NCI-H2227 treated with DMSO at 0.1 percent for 48 hours (cell line): ENCODE measurements at places on chromosomes 3 and 15.

- no peak for DNase-seq
Observed at GRCh38 chr15:72961346-72961745, 90.9 kb upstream of the NEO1 start.

GRCh38 chr3:17577796-17578520 lies 164.5 kb downstream of the TBC1D5 start:
- DNase-seq, result no peak

DNA sequence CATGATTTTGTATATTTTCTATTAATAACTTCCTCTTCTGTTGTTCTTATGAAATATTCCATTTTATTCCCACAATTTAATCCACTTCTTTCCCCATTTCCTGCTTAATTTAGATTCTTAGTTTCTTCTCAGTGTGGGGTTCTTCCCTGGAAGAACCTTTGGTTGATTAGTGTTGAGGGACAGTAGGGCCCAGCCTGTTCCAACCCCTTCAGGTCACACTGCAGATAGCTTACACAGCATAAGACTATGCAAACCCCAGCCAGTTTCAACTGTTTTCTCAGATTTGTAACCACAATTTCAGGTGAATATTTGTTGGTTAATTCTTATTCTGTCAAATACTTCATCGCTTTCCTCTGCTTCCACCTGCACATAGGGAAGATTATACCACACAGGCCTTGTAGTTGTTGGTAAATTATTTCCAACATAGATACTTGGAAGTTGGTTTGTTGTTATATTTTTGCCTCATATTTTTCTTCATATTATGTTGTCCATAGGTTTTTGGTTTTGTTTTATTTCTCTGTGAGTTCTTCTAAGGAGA lies 34.7 kb downstream of the AADACL2 start:
- no peak for DNase-seq

- no peak for DNase-seq
Observed at GRCh38 chr15:50109076-50109987, 9.7 kb downstream of the ATP8B4 start.

DNA sequence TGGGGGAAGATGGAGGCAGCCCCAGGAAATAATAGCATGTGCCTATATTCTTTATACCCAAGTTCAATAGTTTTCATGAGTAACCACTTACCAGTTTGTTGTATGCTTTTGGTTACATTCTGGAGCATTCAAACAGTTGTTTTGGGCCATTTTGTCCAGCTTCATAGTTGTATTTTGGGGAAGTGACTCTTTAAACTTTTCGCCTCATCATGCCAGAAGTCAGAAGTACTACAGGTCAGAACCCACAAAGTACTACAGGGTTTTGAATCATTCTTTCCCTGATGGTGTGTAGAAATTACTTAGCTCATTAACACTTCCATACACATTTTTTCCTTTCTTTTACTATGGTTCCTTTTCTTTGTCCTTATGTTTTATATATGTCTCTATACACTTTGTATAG lies 210.6 kb downstream of the ARPP21 start:
- DNase-seq, result no peak

DNA sequence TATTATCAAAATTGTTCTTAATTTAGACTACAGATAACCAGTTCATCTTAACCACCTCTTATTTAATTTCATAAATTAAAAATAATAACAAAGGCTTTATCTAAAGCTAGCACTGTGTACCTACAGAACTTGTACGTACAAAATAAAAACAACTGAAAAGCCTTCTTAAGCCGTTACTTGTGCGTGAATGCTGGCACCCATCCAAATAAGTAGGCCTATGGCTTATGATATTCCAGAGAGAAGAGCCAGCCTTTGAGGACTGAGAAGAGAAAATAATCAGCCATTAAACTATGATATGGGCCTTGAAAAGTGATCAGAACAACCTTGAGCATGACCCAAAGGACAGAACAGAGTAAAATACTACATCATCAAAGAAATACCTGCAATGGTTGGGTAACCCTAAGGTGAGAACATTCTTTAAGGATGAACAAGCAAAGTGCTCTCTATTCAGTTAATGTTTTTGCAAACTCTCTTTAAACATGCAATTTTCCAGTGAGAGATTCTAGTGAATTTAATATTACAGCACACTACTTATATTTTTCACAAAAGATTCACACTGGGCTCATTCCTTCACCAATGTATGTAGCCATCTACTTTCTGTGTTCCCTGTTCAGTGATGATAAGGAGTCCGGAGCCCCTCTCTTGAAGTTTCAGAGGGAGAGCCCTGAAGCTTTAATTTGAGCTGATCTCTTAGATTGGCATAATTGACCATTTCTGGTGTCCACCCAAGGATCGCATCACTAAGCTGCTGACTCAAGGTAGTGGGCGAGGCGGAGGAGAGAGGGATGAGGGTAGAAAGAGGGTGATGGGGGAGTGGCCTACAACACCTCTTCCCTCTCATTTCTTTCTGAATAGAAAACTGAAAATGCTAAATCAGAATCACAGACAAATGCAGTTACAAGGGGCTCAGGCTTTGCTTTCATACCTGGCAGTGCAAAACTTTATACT lies 7.7 kb upstream of the ACTC1 start:
- no peak for DNase-seq

GRCh38 chr3:30448450-30449289 lies 157.7 kb upstream of the TGFBR2 start:
- DNase-seq, result no peak

DNA sequence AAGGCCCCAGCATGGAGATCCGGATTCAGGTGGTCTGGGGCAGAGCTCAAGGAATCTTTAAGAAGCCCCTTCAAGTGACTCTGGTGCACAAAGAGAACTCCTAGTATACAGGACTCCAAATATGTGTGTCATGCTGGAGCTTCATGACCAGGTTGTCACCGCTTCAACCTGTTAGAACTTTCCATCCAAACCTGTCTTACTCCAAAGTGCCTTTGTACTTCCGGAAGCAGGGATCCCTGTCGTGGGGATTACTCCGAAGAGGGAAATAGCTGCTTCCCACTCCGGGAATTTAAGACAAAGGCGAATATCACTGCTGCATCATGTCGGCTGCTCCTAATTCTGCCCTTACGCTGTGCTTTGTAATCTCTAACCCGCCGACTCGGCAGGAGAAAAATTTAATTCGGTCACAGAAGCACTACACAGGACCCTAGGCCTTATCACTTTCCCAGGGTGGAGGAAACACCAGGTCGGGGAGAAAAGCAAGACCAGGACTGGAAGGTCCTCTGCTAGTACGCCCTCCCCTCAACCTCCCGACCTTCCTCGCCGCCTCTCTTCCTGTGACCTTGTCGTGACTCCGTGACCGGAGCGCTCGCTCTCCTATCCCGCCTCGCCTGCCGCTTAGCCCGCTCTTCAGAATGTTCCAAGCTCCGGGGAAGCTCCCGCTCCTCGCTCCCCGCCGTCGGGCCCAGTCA lies 730 bp downstream of the HIGD1A start:
- peak; percentile 31 for DNase-seq

DNA sequence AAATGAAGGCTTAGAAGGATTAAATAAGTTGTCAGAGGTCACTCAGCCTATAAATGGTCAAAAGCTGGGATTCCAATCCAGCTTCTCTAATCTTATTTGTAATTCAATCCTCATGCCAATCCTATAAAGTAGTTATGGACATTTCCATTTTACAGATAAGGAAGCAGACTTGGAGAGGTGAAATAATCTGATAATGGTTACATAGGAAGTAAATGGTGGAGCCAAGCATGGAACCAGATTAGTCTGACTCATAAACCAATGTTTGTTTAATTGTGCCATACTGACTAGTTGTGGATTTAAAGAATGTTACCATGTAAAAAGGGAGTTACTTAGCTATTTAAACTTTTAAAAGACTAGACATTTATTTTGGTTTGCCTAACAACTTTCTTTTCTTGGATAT lies 59.7 kb downstream of the KCNAB1 start:
- DNase-seq, result no peak

- DNase-seq, result no peak
Observed at GRCh38 chr3:114727373-114727772, 419.7 kb downstream of the ZBTB20 start.
